ENCODE measurements at places on chromosomes 11 and 22.
A peak's percentile ranks its signal among the peaks of the same experiment; 100 is the strongest.

- no peak for DNase-seq
Observed at GRCh38 chr11:57181678-57182305, at the start of gene LRRC55. Gene LRRC55, plus strand, starts transcription at chr11:57181953. Its CDS starts 70 bp downstream, at chr11:57182023.

DNA sequence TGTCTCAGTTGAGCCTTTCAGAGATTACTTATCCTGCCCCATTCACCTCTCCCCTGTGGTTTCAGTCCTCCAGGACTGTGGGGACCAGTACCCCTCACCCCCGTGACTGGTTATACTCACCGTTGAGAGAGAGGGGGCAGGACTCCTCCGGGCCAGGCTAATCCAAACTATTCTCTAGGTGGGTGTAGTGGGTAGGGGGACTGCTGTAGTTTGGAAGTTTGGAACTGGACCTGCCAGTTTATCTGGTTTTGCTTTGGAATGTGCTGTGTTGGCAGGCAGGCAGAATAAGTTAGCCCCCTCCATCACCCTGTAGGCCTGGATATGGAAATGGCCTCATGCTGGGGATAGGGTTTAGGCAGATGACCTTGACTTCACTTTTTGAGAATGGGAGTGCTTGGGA is 13.5 kb downstream of the TEAD1 start:
- peak; percentile 51 for DNase-seq

DNA sequence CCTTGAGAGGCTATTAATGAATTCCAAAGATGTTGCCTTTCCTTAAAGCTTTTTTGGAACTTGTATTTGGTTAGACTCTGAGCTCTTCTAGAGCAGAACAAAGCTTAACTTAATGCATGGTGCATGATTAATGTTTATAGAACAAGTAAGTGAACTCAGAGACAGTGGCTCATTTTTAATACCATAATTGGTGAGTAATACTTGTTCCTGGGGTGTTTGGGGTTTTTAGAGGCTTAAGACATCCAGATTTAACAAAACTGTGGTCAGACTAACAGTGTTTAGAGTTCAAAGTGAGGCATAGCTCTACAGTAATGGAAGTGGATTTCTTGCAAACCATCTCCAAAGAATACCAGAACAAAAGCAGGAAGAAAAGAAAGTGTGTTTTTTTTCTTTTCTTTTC is 73.7 kb upstream of the CTSC start:
- DNase-seq: peak; percentile 63

- no peak for DNase-seq
Observed at GRCh38 chr22:29224121-29224858, 18.6 kb downstream of the EMID1 start.

GRCh38 chr11:99327527-99327926 is 306.8 kb downstream of the CNTN5 start:
- no peak for DNase-seq

DNA sequence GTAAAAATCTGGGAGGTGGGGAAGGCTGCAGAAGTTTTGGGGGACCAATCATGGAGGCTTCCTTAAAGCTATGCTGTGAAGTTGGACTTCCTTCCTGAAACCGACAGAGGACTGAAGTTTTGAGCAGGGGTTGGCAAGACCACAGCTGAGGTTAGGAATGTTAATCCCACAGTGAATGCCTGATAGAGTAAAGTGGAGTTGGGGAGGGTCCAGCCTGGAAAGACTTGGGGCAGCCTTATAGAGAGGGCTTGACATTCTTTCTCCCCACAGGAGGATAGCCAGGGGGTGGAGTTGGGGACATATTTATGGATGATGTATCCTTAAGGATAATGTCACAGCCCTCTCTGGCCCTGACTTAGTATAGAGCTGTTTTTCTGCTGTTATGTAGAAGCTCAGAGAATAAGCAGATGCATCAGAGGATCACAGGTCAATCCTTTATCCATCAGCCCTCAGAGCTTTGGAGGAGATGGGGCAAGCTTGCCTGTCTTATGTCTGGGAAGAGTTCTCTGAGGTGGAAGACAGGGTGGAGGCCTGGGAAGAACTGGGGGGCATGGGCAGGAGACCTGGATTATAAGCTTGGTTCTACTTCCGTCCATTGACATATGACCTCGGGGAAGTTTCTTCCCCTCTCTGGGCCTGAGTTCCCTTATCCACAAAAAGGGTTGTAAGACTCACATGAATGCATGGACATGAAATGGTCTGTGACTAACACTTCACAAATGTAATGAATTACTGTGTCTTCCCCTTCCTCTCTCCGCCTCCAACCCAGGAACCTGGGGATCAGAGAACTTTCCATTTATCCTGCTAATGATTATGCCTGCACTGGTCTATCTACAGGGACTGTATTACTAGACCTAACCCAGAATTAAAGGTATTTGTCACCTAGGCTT is 317.8 kb downstream of the MIAT start:
- peak; percentile 2 for DNase-seq

DNA sequence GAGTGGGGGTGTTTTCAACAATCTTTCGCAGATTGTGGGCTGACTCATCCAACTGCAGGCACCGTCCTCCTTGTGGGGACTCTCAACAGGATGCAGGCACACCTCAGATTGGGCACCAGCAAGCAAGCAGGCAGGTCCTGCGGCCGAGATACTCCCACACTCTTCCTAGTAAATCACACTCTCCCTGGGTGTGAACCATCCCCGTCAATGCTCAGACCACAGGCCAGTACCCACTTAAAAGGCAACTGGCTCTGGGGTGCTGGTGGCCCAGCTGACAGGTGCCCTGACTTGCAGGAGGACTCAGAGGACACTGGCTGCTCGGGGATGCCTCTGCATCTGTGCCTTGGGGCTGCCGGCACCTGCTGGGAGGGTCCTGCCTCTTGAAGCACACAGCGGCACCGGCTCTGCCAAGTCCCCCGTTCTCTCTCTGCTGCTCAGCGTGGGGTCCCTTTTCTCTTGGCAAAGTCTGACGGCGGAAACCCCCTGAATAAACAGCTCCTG is 282.5 kb downstream of the CTTN start:
- DNase-seq: no peak

DNA sequence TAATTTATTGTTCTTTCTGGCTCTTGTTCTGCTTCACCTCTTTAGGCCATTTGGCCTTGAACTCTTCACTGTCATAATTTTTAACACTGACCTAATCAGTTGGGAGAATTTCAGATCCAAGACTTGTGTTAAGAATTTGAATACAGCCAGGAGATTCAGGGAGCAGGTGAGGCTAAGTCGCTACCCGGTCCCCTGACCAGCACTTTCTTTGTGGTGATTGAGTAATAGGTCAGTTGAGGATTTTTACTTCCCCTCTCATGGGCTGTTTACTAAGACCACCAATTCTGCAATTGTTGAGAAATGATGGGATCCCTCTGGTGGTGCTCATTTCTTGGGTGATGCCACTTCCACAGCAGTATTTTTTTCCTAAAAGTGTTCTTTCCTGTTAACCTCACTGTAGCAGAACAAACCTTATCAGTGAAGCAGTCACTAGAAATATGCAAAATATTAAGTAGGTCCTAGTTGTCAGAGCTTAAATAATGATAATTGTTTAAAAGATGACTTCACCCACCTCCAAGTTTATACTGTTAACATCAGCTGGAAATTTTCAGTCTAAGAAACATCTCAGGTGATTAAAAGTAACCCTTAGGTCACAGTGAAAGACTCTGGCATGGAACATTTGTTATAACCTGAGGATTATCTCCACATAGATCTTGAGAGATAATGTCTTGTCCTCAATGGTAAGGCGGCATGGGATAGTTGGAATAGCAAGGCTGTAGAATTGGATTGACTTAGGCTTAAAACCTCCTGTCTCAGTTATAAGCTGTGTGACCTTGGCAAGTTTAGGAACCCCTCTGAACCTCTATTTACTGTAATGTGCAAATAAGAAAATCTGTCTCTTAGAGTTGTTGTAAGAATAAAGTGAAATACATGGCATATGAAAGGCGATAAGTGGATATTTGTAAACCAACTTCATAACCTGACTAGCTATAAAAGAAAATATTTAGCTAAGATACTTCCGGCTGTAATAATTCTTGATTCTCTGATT is 41.3 kb downstream of the POLD3 start:
- no peak for DNase-seq

GRCh38 chr11:36411202-36411640 is 98.9 kb downstream of the TRAF6 start:
- no peak for DNase-seq

DNA sequence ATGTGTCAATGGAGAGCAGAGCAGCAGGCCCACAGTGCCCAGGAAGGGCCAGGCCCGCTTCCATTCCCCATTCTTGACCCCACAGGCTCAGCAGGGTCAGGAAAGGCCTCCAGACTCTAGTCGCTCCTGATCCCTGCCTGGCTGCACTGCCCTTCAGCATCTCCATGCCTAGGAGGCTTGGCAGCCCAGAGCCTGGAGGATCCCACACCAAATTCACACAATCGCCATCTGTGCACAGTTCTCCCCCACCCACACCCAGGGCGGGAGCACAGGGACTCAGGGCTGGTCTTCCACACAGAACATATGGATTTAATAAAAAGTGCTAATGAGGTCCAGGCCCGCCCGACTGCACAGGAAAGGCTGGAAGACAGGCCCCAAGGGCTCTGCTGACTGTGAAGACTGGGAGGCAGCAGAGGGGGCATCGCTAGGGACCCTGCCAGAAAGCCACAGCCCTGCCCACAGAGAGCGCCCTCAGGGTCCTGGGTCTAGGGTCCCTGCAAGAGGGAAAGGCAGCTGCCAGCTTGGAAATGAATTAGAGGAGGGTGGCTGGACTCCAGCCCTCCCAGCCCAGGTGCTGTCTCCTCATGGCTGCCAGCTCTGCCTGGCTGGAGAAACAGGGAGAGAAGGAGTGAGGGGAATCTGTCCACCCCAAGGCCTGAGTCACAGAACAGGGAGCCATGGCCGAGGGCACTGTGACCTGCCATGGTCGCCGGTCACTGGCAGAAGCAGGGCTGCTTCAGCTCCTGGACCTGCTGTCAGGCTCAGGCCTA is 39.7 kb downstream of the DKK3 start:
- no peak for DNase-seq

GRCh38 chr11:69962152-69962551 is 116.0 kb upstream of the ANO1 start:
- DNase-seq: peak; percentile 66

DNA sequence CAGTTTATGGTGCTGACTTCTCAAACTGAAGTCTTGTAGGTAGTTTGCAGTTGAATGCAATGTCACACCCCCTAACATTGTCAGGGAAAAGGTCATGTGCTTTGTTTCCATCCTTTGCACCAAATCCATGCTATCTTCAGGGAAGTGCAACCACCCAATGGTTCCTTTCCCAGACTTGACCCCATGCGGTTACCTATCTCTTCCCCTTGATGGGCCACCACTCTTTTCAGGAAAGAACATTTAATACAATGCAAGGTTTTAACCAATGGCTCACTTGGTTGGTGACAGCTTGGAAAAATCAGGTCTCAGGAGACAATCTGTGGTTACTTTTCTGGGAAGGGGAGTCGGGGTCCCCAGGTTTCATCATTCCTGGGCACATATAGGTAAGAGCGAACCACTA is 2.1 kb downstream of the ABTB2 start:
- no peak for DNase-seq

- DNase-seq: no peak
Observed at GRCh38 chr11:1025410-1026162, 10.9 kb downstream of the MUC6 start.

DNA sequence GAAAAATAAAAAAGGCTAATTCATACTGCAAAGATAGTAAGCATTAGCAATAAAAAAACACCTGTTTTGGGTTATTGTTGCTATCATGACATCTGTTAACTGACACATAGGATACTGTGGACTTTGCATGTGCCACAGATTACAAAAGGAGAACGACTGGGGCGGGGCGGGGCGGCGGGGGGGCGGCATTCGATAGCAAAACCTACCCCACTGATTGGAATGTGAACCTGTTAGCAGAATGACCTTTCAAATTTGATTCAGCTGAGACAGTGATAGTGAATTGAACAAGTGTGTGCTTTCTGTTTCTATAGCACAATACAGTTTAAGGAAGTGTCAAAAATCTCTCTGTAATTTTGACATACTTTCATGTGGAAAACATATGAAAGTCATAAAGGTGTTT is 14.9 kb downstream of the MMP20 start:
- no peak for DNase-seq

DNA sequence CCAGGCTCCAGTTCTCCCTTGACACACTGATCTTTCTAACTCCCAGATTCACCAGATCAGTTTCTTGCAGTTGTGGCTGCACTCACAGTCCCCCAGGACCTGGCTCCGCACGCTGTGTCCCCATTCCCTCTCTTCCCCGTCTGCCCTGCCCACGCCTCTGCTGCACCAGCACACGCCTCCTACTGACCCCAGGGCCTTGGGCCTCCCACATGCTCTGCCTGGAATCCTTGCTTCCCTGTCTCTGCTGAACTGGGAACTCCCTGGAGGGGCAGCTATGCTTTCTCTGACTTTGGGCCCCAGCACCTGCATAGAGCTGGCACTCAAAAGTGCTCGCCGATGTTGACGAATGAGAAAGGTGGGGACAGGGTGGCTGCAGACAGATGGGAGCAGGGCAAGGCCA is 68.9 kb downstream of the MYO7A start:
- DNase-seq: no peak

- peak; percentile 95 for DNase-seq
Observed at GRCh38 chr11:83193315-83194280, at the start of gene ANKRD42. Gene ANKRD42, plus strand, starts transcription at chr11:83193712. Its CDS starts 959 bp downstream, at chr11:83194671.

DNA sequence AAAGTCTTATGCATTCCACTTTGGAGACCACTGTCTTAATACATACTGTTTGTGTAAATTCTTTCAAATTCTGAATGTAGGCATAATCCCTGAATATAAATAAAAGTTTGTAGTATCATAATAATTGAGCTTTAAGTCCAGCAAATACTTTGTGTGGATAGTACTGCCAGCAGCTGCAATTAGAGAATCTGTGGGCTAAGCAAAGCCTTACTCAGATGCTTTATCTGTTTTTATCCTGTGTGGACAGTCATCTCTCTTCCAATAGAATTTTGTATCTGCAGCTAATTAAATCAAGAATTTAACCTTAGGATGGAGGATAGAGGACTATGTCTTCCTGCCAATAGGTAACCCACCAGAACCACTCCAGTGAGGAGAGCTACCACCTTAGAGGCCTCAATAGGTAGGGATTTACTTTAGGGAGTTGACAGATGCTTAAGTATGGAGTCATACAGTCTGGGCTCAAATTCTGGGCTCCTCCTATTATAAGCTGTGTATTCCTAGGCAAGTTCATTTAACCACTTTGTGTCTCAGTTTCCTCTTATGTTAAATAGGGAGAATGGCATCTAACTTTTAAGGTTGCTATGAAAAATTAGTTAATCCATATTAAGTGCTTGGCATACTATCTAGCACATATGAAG is 71.1 kb downstream of the STIM1 start:
- no peak for DNase-seq

GRCh38 chr11:130940706-130941105 is 24.4 kb upstream of the SNX19 start:
- no peak for DNase-seq

Measured in RWPE1 (cell line).